ENCODE measurements at places on chromosomes 11 and 22.

DNA sequence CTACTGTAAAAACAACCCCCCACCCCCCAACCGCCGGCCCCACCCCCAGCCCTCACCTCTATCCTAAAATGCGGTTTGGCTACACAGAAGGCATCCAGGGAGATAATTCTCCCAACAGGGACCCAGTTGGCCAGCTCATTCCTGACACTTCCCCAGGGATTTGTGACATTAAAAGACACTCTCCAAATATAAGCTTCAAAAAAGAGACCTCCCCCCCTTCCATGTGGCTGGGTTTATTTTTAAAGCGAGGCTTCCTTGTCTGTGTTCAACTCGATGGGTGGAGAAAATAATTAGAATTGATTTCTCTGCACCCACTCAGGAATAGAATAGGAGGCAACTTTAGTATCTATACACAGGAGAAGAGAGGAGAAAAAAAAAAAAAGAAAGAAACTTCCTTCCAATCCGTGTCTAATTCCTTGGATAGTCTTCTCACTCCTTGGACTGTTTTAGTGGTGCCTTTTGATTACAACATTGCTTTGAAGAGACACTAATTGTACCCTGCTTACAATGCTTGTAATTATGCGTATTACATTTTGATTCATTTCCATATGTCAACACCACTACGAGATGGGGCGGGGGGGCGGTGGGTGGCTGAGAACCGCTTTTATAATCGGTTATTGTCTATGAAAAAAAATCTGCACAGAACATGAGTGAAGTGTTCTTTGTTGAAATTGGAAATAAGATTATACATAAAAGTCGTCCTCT is 500.4 kb downstream of the MIAT start:
- no peak for DNase-seq

DNA sequence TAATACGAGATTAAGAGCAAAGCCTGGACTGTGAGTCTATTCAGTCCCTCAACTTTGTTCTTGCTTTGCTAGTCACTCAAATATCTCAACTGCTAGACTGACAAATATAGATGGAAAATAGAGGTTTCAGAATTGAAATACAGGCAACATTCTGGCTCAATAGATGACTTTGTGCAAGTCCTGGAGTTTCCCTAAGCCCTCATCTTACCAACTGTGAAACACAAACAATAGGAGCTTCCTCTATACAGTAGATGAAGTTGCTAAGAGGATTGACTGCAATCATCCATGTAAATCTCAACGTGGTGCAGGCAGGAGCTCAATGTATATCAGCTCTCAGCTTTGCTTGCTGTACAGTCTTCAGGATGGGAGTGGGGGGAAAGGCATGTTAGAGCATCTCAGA is 6.2 kb upstream of the MPEG1 start:
- no peak for DNase-seq

GRCh38 chr11:58927393-58928106 is 11.7 kb upstream of the GLYATL1 start:
- DNase-seq, result no peak

GRCh38 chr22:49052560-49052959 is 775.1 kb downstream of the BRD1 start:
- DNase-seq, result no peak

GRCh38 chr22:24504956-24505736 is 10.0 kb downstream of the UPB1 start:
- no peak for DNase-seq

- DNase-seq, result no peak
Measured at GRCh38 chr11:5252919-5253265, 1.7 kb downstream of the HBG2 start.

DNA sequence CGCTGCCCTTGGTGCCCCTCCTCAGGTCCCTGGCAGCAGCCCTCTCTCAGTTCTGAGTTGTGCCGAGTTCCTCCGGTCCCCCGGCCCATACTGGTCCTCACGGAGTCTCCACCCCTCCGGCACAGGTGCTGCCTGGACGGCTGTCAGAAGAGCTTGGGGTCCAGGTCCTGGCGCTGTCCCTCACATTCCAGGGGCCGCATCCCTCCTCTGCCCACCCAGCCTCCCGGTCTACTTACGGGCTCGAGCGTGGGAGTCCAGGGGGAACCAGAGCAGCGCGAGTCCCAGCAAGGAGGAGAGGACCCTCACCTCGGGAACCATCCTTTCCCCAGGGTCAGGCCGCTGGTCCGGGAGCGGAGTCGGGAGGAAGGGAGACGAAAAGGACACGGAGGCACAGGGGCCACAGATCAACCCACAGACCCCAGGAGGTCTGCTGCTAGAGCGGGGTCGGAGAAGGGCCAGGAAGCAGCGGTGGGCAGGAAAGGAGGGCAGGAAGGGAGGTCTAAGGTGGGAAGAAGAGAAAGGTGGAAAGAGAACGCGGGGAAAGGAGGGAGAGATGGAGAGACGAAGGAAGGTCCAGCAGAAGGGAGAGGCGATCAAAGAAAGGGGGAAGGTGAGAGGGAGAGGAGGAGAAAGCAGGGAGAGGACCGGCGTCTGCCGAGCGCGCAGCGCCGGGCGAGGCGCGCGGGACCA is 510 bp downstream of the CHRDL2 start:
- DNase-seq, result no peak

DNA sequence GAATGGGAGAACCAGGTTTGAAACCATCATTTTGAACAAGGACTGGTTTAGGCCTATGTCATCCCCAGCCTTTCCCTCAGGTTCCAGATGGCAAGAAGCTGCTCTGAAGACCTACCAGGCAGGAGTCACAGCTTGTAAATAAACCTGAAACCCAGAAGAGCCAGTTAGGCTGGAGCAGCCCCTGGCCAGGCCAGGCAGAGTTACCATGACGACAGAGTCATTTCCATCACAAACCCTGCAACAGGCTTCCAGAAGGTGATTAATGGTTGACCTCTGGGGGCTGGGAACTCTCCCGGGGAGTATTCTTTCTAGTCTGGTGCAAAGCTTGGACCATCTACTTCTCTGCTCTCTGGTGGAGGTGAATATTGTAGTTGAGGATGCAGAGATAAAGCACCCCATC is 164.1 kb upstream of the NCAM1 start:
- DNase-seq, result no peak

- DNase-seq, result no peak
Measured at GRCh38 chr22:19998991-19999820, 17.4 kb downstream of the ARVCF start.

GRCh38 chr11:125262194-125262829 is 97.8 kb downstream of the PKNOX2 start:
- no peak for DNase-seq

DNA sequence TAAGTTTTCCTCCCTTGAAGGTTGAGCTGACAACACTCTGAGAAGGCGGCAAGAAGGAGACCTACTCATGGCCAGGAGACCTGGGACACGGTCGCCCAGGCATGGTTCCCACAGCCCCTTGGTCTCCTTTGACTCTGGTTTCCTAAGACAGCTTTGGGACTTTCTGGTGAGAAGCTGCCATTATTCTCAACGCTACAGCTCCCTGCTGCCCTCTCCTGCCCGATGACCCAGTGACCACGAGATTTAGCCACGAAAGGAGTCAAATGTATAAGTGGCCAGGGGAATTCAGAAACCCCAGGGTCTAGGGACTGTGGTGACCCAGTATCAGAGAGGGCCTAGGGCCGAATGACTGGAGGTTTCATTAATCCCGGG is 699 bp upstream of the SDF2L1 start:
- no peak for DNase-seq

GRCh38 chr11:71388637-71389235 is 59.5 kb downstream of the DHCR7 start:
- no peak for DNase-seq

DNA sequence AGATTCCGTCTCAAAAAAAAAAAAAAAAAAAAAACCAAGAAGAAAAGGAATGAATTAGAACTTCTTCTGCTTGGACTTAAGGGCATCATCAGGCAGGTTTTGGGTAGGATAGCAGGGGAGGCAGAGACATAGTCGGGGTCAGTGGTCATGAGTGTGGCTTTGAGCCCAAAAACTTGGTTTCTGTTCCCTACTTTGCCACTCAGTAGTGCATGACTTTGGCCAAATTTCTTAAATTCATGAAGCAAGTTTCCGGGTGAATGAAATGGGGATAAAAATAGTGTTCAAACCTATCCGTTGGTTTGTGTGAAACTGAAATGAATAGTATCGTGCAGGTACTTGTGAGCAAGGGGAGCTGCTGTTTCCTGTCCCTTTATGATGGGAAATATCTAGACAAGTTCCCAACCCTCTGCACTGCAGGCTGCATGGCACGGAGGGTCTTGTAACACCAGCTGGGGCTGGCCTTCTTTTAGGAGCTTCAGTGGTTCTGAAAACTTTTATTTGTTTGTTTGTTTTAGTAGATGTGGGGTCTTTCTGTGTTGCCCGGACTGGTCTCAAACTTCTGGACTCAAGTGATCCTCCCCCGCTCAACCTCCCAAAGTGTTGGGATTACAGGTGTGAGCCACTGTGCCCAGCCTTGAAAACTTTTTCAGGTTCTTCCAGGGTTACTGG is 18.4 kb downstream of the NEAT1 start:
- no peak for DNase-seq

- DNase-seq, result no peak
Measured at GRCh38 chr11:108751444-108751843, 86.6 kb downstream of the DDX10 start.

GRCh38 chr22:30780026-30780425 is 85.4 kb downstream of the OSBP2 start:
- no peak for DNase-seq
